ENCODE measurements at places on chromosomes 13 and 19. TPM values are rescaled to one million over a fixed set of nuclear protein-coding genes. Genes with fewer than 3 reads are reported as not detected.

GRCh38 chr13:96994017-96994857 is at the start of gene OXGR1:
OXGR1 (minus strand) TSS chr13:96994476; CDS start chr13:96987759, 6,717 bp downstream.
- H3K4me1 ChIP-seq = no peaks in the 10 kb centered on the region

DNA sequence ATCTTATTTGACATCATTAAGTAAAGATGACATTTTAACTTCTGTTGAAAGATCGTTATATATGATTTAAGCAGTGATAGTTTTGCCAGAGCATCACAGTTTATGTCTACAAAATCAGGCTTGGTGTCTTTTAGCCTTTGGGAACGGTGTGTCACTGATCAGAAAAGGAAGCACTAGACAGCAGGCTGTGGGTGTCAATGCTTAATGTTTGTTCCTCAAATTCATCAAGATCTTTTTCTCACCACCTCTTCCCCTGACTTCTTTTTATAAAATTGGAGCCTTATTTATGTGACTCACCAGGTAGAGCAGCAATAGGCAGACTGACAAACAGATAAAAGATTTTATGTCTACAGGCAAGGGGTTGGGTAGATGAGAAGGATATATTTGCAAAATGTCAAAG is 1558.5 kb downstream of the EFNB2 start:
- no peaks in the 10 kb centered on the region for H3K36me3 ChIP-seq
- no peak for DNase-seq
- no peaks in the 10 kb centered on the region for H3K27me3 ChIP-seq
- H3K4me3 ChIP-seq = no peak overlapping the region
- no peaks in the 10 kb centered on the region for H3K4me1 ChIP-seq

- no peaks in the 10 kb centered on the region for H3K27me3 ChIP-seq
- H3K4me3 ChIP-seq = peak overlapping the region; percentile 97
- peak overlapping the region; percentile 93 for H3K27ac ChIP-seq
- DNase-seq = peak; percentile 72
- H3K36me3 ChIP-seq = no peaks in the 10 kb centered on the region
Measured at GRCh38 chr13:109784590-109785140, 1.7 kb downstream of the IRS2 start.

DNA sequence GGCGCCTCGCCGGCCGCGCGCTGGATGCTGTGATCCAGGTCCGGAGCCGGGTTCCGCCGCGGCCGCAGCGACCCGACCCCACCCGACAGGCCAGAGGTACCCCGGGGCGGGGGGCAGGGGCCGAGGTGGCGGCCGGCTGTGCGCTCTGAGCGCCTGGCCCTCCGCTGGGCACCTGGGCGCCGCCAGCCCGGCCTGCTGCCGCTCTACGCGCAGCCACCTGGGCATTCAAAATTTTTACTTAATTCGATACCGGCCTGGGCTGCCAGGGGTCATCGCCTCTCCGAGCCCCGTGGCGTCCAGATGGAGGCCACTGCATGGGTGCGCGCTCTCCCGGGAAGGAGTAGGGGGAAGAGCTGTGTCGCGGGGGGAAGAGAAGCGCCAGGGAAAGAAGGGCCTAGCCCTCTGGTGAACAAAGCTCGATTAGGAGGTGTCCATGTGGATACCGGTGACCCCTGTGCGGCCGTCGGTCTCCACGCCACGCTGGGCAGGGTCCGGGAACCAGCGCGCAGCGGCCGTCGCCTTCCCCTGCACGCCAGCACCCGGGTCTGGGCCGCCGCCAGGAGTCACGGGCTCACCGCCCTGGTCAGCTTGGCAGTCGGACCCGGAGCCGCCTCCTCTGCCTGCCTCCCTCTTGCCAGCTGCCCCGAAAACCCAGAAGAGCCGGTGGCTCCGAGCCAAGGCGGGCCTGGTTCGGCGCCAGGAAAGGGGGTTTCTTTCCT is 666 bp downstream of the BIVM start:
- H3K36me3 ChIP-seq = no peaks in the 10 kb centered on the region
- H3K4me1 ChIP-seq = peaks cover 7% of the 10 kb centered on the region
- H3K27me3 ChIP-seq = no peaks in the 10 kb centered on the region
- DNase-seq = no peak
- peak overlapping the region; percentile 84 for H3K4me3 ChIP-seq

- no peaks in the 10 kb centered on the region for H3K36me3 ChIP-seq
- no peak for DNase-seq
- no peak overlapping the region for H3K27ac ChIP-seq
- H3K4me1 ChIP-seq = no peaks in the 10 kb centered on the region
- no peak overlapping the region for H3K4me3 ChIP-seq
Measured at GRCh38 chr13:42401376-42401775, 129.4 kb downstream of the AKAP11 start.

DNA sequence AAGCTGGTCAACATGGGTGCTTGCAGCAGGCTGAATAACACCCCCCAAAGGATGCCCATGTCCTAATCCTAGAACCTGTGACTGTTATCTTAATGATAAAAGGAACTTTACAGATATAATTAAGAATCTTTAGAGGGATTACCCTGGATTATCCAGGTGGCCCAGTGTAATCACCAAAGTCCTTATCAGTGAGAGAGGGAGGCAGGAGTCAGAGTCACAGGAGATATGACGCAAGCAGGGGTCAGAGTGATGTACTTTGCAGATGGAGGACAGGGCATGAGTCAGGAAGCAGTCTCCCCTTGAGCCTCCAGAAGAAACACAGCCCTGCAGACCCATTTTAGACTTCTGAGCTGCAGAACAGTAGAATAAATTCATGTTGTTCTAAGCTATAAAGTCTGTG is 9.8 kb downstream of the ZNF606 start:
- peaks cover 30% of the 10 kb centered on the region for H3K36me3 ChIP-seq
- no peak overlapping the region for H3K27ac ChIP-seq
- no peak overlapping the region for H3K4me3 ChIP-seq
- DNase-seq = no peak

DNA sequence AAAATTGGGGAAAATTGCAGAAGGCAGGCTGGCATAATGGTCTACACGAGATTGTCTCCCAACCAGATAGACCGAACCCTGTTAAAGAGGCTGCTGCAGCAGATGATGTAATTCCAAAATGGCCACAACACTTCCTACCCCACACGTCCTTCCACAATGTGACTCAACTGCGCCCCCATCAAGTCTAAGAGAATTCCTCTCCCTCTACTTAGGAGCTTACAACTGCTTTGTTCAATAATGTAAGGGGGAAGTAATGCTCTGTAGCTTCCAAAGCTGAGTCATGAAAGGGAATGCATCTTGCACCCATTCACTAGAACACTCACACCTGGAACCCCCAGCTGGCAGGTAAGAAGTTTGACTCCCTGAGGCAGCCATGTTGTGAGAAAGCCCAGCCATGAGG is 117.8 kb upstream of the IRS2 start:
- no peaks in the 10 kb centered on the region for H3K4me1 ChIP-seq
- H3K27ac ChIP-seq = no peak overlapping the region
- H3K36me3 ChIP-seq = no peaks in the 10 kb centered on the region
- no peak for DNase-seq

DNA sequence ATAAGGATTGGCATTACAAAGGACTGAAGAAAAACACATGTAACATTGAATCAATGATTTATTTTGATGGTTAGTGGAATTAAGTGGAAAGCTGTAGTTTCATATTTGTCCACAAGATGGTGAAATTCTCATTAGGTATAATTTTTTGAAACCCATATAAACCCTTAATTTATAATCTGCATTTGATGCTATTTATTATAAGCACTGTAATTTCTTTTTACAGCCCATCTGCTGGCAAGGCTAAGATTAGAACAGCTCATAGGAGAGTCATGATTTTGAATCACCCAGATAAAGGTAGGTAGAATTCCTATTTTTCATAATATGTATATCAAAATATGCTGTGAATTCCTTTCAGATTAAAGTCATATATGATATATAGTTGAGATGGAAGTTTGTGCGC is 62.2 kb downstream of the DNAJC15 start:
- no peaks in the 10 kb centered on the region for H3K4me1 ChIP-seq
- H3K27ac ChIP-seq = no peak overlapping the region
- no peak overlapping the region for H3K4me3 ChIP-seq
- no peaks in the 10 kb centered on the region for H3K36me3 ChIP-seq
- no peak for DNase-seq

- no peaks in the 10 kb centered on the region for H3K36me3 ChIP-seq
- DNase-seq = no peak
- H3K4me3 ChIP-seq = no peak overlapping the region
- no peak overlapping the region for H3K27ac ChIP-seq
- H3K4me1 ChIP-seq = no peaks in the 10 kb centered on the region
Measured at GRCh38 chr13:111517641-111518010, 197.2 kb downstream of the TEX29 start.

DNA sequence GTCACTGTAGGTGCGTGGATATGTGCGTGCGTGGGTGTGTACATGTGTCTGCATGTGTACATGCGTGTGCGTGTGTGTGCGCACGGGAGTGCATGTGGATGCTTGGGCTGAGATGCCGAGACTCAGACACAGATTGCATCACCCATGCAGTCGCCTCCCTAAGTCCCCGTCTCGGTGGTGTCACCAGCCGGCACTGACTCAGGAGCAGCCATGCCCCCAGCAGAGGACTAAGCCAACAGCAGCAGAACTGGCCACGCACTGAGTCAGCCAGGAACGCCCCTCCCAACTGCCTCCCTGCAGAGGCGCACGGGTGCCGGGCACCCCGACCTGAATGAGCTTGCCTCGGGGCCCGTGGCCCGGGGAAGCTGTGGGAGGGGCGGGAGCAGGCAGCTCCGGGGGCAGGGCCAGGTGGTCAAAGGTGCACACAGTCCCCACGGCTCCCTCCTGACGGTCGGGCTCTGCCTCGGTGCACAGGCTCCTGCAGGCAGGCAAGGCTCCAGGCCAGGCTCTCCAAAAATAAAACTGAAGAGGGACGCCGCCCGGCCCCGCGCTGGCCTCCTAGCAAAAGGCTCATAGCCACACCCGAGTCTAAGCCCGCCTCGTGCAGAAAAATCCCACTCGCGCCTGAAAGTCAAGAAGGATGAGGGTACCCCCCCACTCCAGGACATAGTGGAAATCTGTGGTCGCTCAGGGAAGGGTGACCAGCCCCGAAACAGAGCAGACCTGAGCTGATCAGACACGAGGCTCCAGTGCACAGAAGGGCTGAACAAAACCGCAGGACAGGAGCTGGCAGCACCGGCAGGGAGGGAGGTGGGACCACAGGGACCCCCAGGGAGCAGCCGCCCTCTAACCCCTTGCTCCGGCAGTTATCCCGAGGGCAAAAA is 49.2 kb downstream of the GADD45B start:
- peak; percentile 63 for DNase-seq
- H3K27ac ChIP-seq = peak overlapping the region; percentile 48
- H3K4me3 ChIP-seq = peak overlapping the region; percentile 7
- H3K27me3 ChIP-seq = no peaks in the 10 kb centered on the region
- no peaks in the 10 kb centered on the region for H3K4me1 ChIP-seq

- H3K4me3 ChIP-seq = no peak overlapping the region
- no peak overlapping the region for H3K27ac ChIP-seq
- no peaks in the 10 kb centered on the region for H3K36me3 ChIP-seq
- DNase-seq = no peak
Measured at GRCh38 chr13:114268344-114269280, 12.8 kb upstream of the UPF3A start.

GRCh38 chr13:52383366-52383765 is 22.6 kb downstream of the THSD1 start:
- DNase-seq = no peak
- H3K4me3 ChIP-seq = no peak overlapping the region
- no peak overlapping the region for H3K27ac ChIP-seq
- H3K27me3 ChIP-seq = no peaks in the 10 kb centered on the region

- no peak overlapping the region for H3K4me3 ChIP-seq
- H3K36me3 ChIP-seq = no peaks in the 10 kb centered on the region
- no peak overlapping the region for H3K27ac ChIP-seq
- H3K27me3 ChIP-seq = no peaks in the 10 kb centered on the region
- no peak for DNase-seq
Measured at GRCh38 chr13:96797136-96797535, 197.1 kb downstream of the OXGR1 start.

- no peak overlapping the region for H3K27ac ChIP-seq
- DNase-seq = no peak
- H3K4me3 ChIP-seq = no peak overlapping the region
- H3K36me3 ChIP-seq = no peaks in the 10 kb centered on the region
- H3K27me3 ChIP-seq = peaks cover 3% of the 10 kb centered on the region
Measured at GRCh38 chr19:2259336-2259735, 3.1 kb upstream of the JSRP1 start.

GRCh38 chr19:55508120-55508519 is 19.9 kb downstream of the SSC5D start:
- H3K36me3 ChIP-seq = no peaks in the 10 kb centered on the region
- DNase-seq = no peak
- no peaks in the 10 kb centered on the region for H3K4me1 ChIP-seq
- no peak overlapping the region for H3K4me3 ChIP-seq
- H3K27me3 ChIP-seq = no peaks in the 10 kb centered on the region

DNA sequence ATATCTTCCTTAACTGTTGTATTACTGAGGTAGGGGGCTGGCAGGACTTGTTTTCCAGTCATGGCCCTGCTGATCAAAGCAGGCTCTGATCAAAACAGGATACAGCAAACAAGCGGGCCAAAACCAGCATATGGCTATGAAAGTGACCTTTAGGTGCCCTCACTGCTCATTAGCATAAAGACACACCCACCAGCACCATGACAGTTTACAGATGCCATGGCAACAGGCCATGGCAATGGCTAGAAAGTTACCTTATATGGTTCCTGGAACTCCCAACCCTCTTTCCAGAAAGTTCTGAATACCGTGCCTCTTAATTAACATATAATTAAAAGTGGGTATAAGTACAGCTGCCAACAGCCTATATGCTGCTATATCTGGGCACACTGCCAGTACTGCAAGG is 551.4 kb upstream of the SGCG start:
- no peak for DNase-seq
- no peaks in the 10 kb centered on the region for H3K27me3 ChIP-seq
- H3K27ac ChIP-seq = no peak overlapping the region
- H3K36me3 ChIP-seq = no peaks in the 10 kb centered on the region

GRCh38 chr13:51937320-51938290 is 73.6 kb downstream of the ATP7B start:
- no peak for DNase-seq
- no peak overlapping the region for H3K4me3 ChIP-seq
- no peaks in the 10 kb centered on the region for H3K4me1 ChIP-seq
- no peaks in the 10 kb centered on the region for H3K27me3 ChIP-seq

COL4A1 gene
- 1,008 TPM for total RNA-seq

TMEM86B gene
- 1.6 TPM for total RNA-seq

ZNF211 gene
- 23.1 TPM for total RNA-seq

CYTH2 gene
- total RNA-seq = 74.7 TPM

MAMSTR gene
- total RNA-seq = 1.9 TPM

DMKN gene
- 0.96 TPM for total RNA-seq

ADGRE1 gene
- total RNA-seq = not detected

Data from breast epithelium (tissue), 4 donors.